ENCODE measurements at places on chromosomes 16 and 17.
A peak's percentile ranks its signal among the peaks of the same experiment; 100 is the strongest.

DNA sequence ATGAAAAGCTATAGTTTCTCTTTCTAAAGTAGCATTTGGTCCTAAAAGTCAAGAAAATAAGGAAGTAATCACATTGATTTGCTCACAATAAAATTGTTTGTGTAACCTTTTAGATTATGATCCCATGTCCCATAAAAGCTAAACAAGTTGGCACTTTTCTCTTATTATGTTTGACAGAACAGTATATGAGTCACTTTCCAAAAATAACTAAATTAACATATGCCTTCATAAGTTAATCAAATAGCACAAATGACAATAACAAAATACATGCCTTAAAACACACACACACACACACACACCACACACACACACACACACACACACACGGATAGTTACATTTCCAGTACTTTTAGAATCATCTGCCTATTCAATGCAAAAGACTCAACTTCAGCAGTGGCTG lies 2.8 kb downstream of the MED13 start:
- DNase-seq, result no peak

GRCh38 chr17:18257982-18258355 lies 569 bp downstream of the FLII start:
- DNase-seq, result peak; percentile 19

DNA sequence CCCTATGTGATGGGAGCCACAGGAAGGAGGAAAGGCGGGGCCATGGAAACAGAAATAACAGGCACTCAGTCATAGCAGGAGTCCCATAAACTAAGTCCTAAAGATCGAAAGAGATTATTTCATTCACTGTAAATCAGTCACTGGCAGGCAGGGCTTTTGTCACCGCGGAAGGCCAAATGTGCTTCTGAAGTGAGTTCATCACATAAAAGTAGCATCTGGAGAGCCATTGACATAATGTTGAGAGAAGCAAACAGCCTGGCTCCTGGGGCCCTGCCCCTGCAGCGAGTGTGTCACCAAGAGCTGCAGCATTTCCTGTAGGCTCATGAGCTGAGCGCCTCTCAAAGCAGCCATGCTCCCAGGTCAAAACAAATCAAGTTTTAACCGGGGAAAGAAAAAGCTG lies 476.2 kb downstream of the HAPSTR1 start:
- DNase-seq, result no peak

- no peak for DNase-seq
Measured at GRCh38 chr16:53369921-53370320, 64.3 kb upstream of the RBL2 start.

- DNase-seq, result no peak
Measured at GRCh38 chr17:79852748-79853147, 13.5 kb upstream of the CBX4 start.

DNA sequence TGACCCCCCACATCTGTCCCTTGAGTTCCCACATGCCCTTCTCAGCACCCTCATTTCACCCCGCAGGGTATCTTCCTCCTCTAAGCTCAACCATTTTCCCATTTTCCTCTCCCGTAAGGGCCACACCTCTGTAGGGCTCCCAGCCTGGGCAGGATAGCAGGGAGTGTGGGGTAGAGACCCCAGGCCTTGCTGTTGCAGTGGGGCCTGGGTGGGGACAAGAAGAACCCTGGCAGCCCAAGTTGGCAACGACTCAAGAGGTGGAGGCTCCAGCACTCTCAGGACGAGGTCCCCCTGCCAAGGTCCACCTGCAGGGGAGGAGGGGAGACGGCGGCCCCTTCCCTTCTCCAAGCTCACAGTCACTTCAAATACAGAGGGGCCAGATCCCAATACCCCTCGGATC lies 2.0 kb upstream of the TMEM92 start:
- DNase-seq, result no peak

DNA sequence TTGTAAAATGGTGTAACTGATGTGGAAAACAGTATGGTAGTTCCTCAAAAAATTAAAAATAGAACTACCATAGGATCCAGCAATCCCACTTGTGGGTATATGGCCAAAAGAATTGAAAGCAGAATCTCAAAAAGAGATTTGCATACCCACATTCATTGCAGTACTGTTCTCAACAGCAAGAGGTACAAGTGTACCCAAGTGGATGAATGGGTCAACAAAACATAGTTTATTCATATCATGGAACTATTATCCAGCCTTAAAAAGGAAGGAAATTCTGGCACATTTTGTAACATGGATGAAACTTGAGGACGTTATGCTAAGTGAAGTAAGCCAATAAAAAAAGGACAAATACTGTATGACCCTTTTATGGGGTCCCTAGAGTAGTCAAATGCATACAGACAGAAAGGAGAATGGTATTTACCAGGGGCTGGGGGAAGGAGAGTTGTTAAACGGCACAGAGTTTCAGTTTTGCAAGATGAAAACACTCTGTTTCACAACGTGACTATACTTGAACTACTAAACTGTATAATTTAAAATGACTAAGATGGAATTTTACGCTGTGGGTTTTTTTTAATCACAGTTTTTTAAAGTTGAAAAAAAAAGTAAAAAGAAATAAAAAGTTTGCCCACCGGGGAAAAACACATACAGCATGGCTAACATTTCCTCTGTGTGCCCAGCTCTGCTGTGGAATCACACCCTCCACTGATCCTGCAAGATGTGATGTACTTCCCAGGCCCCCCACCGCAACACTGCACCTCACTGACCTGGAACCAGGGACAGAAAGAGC lies 6.1 kb downstream of the TVP23A start:
- no peak for DNase-seq

DNA sequence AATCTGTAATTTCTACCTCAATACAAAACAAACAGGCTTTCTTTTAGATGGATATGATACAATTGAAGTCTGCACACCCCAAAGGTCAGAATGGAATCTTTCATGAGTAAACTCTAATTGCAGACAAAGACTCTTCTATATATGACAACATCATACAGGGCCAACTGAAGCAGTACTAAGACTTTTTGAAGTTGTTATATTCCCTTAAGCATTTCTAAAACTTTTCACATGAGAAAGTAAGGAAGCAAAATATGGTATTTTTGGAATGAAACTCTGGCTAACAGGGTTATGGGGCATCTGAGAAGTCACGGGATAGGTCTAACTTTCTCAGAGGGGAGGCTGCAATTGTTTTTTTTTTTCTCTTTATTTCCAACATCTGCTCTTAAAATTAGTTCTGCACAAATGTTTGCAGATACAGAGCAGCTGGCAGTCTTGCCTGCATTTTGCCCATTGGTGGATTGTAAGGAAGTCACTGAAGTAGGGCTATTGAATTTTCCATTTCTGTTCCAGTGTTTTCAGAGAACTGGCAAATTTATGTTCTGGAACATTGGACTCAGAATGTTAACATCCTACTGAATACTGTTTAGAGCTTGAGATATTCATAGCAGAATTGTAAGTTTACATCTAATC lies 59.1 kb downstream of the SSH2 start:
- DNase-seq, result no peak

DNA sequence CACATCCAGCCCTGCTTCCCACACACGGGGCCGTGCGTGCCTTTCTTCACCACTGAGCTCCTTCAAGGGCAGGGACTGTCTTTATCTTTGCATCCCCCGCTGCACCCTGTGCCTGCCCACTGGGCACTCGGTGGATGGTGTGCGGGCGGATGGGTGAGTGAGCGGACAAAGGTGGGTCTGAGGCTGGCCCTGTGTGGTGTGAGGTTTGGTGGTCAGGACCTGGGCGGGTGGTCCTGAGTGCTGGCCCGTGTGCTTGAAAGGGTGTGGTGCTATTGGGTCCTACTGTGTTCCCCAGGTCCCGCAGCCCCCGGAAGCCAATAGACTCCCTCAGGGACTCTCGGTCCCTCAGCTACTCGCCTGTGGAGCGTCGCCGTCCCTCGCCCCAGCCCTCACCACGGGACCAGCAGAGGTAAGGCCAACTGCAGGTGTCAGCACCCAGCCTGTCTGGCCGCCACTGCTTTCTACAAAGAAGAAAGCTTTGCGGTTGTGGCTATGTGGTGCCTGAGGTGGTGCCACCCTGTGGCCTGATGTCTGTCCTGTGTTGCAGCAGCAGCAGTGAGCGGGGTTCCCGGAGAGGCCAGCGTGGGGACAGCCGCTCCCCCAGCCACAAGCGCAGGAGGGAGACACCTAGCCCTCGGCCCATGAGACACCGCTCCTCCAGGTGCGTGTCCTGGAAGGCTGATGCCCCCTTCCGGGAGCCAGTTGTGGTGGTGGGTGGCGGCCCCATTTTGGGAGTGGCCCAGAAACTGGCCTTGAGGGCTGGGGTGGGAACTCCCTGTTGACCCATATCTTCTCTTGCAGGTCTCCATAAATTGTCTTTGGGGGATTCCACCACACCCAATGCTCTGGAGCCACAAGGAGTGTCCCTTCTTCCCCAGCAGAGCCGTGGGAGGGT lies 6.8 kb downstream of the ELOB start:
- DNase-seq, result no peak

DNA sequence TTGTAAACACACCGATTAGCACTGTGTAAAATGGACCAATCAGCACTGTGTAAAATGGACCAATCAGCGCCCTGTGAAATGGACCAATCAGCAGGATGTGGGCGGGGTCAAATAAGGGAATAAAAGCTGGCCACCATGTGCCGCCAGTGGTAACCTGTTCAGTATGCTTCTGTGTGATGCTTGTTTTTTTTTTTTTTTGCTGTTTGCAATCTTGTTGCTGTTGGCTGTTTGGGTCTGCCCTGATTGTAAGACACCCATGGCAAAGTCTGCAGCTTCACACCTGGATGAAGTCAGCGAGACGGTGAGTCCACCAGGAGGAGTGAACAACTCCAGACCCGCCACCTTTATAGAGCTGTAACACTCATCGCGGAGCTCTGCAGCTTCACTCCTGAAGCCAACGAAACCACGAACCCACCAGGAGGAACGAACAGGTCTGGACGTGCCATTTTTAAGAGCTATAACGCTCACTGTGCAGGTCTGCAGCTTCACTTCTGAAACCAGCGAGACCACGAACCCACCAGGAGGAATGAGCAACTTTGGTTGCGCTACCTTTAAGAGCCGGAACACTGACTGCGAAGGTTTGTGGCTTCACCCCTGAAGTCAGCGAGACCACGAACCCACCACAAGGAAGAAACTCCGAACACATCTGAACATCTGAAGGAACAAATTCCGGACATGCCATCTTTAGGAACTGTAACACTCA lies 85.0 kb upstream of the MED9 start:
- DNase-seq, result no peak

DNA sequence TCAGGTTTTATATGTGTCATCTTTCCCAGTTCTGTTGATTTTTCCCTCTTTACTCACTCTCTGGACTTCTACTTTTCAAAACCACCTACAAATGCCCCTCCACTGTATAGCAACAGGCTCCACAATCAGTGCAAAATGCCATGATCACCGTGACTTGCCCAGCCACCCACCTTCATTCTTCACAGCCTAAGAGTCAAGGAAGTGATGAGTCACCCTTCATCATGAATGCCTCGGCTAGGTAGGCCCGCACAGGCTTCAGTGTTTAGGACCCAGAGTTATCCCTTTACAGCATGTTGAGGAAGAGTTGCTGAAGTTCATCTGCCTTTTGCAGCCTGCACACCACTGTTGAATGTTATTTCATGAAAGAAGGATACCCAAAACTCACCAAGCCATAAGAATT lies 158.6 kb downstream of the PMP22 start:
- DNase-seq, result no peak

GRCh38 chr16:27179500-27180072 lies 23.7 kb upstream of the KDM8 start:
- DNase-seq, result peak; percentile 65

GRCh38 chr17:61877837-61878236 lies 14.5 kb upstream of the BRIP1 start:
- no peak for DNase-seq
